Activated CD8-positive, alpha-beta T cell treated with anti-CD3 and anti-CD28 coated beads for 36 hours (primary cell): ENCODE measurements at places on chromosomes 1 and 21. TPM values are rescaled to one million over a fixed set of nuclear protein-coding genes. Genes with fewer than 3 reads are reported as not detected.

SERTAD4 gene
- total RNA-seq = not detected

GJC2 gene
- total RNA-seq = 3.5 TPM

DNA sequence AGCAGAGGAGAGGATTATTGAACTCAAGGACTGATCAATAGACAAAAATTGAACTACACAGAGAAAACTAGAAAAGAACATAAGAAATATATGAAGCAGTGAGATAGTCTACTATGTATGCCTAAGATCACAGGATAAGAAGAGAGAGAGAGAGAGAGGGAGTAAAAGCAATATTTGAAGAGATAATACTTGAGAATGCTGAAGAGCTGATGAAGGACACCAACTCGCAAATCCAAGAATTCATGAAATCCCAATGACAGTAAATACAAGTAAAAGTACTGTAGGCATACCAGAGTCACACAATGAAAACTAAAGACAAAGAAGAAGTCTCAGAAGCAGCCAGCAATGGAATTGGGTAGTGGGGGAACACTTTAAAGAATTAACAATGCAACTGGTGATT lies 260.1 kb upstream of the SPAG17 start:
- no peak for DNase-seq

- no peak for DNase-seq
These were observed 6.0 kb downstream of the DYNLT5 start for GRCh38 chr1:66758241-66758755.

SFT2D2 gene
- total RNA-seq = 31.4 TPM

GRCh38 chr1:84398175-84399155 lies at the start of gene DNASE2B:
TSS of gene DNASE2B (plus strand) at chr1:84398484. CDS start at chr1:84398565, 81 bp downstream.
- no peak for DNase-seq

DNA sequence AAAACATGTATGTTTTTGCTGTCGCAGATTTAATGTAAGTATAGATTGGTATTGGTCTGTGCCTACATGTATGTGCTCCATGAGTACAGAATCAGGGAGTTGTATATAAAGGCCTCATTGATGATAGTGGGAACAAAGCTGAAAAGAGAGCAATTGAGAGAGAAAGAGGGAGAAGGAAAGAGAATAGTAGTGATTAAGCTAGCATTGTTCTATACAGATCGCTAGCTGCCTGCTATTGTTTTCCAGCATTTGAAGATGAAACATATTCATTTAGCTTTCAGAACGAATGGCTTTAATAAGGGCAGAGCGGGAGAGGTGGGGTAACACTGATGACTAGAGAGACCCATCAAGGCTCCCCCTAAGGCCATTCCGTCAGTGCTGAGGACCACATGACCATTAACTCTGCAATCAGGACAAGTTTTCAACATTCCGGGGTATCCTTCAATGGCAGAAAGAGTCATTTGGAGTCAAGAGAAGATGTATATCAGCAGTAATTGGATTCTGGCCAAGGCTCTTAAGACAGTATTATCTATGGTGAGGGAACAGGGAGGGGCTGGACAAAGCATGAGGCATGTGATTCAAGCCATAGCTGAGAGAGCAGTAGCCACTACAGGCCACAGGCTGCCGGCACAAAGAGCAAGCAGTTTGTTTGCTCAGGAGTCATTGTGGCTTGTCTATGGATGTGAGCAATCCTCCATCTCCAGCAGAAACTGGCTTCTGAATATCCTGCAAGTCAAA lies 176.5 kb downstream of the PBX1 start:
- DNase-seq = no peak
